Stimulated activated CD8-positive, alpha-beta memory T cell treated with anti-CD3 and anti-CD28 coated beads, Interleukin-7, amount 100 ng/mL, for 1 hour (primary cell): ENCODE measurements at places on chromosomes 4 and X.

GRCh38 chrX:103356858-103357257, 552 bp downstream of the TCEAL9 start:
- DNase-seq = no peak

GRCh38 chrX:80879916-80880315, 70.2 kb upstream of the BRWD3 start:
- DNase-seq = no peak

DNA sequence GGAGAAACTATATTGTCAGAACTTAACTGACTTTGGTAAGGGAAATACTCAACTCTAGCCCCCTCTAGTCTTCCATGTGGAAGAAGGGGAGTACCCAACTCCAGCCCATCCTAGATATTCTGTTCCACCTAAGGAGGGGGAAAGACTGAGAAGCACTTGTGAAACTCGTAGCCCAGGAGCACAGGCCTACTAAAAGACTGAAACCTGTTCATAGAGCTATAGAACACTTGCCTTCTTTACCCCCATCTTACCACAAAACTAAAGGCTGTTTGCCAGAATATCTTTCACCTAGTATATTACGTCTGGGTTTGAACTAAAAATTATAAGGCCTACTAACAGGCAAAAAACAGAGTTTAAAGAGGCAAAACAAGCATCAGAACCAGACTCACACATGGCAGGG, 15.5 kb downstream of the CLDN22 start:
- DNase-seq = no peak

- no peak for DNase-seq
Observed at GRCh38 chr4:6657242-6658208, 17.0 kb downstream of the MRFAP1 start.

DNA sequence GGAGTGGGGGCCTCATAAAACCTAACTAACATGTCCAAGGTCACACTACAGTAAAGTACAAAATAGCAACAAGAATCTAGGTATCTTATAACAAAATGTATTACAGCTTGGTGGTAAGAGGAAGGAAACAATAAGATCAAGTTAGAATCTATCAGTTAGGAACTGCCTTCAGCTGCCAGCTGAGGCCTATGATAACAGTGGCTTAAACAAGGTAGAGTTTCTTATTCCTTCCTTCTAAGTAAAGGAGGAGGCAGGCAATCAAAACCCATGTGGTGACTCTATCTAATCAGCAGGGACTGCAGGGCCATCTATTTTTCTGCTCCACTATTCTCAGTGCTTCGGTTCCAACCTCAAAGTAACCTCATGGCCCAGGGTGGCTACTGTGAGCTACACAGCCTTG, 10.9 kb downstream of the SH3D19 start:
- no peak for DNase-seq

DNA sequence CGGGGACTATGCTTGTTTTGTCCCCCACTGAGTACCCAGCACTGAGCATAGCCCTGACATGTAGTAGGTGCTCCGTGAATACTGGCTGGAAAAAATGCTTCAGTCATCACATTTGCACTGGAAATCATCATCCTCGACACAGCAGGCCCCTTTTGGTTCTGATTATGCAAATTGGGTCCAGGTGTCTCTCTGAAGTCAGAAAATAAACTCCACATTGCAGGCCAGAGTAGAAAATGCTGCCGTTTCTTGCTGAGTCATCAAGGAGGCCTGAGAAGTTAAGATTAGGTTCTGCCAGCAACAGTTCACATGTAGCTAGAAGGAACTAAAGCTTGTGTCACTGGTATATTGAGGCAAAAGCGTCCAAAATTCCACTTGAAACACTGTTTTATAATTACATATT, 15.0 kb upstream of the STK32B start:
- no peak for DNase-seq

GRCh38 chr4:153973942-153974341, 185.1 kb upstream of the SFRP2 start:
- no peak for DNase-seq

GRCh38 chrX:155148724-155149537, 67.3 kb upstream of the VBP1 start:
- no peak for DNase-seq

- no peak for DNase-seq
Observed at GRCh38 chr4:159446266-159446976, 343.5 kb downstream of the RAPGEF2 start.

GRCh38 chr4:172232966-172233365, 419.8 kb downstream of the GALNTL6 start:
- no peak for DNase-seq

- no peak for DNase-seq
Observed at GRCh38 chr4:35711127-35711526, 533.2 kb downstream of the ARAP2 start.
